ENCODE measurements at places on chromosomes 1 and 21.

DNA sequence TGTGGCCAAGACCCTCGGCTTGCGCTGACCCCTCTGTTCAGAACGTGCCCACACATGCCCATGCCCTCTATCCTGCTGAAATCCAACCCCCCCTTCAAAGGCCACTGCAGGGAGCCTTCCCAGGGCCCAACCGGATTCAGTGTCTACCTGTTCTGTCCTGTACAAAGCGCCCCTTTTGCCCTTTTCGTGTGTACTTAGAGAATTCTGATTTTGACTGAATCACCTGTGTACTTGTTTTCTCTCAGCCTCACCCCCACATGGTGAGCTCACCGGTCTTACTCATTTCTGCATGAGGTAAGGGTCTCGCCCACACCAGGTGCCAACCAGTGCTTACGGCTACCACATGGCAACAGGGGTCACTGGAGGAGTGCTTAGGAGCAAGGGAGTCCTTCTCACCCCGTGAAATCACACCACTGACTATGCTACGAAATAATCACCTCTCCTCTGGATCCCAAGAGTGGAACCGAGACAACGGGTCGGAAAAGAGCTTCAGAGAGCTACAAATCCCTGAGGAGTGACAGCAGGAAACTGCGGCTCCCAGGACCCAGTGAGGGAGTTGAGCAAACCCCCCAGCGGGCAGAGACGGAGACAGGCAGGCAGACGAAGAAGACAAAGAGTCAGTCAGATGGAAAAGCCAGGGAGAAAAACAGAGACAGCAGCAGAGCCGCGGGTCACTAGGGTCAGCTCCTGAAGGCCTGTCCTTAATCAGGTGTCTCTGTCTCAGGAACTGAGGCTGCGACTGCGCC is 2.1 kb upstream of the S100A2 start:
- no peak for DNase-seq

DNA sequence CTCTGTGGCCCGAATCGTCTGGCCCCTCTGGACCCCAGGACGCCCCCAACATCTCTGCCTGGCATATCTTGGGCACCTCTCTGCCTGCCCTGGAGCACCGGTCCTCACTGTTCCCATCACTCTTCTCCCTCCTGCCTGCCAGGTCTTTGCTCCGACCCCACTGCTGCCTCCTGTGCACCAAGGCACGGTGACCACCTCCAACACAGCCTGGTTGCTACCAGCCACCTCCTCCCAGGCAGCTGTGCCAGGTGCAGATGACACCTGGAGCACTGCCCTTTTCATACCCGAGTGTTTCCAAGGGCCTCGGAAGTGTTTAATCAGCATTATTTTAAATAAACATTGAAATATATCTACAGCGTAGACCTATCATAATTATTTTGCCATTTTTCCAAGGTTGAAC is 31.3 kb downstream of the PKNOX1 start:
- no peak for DNase-seq

DNA sequence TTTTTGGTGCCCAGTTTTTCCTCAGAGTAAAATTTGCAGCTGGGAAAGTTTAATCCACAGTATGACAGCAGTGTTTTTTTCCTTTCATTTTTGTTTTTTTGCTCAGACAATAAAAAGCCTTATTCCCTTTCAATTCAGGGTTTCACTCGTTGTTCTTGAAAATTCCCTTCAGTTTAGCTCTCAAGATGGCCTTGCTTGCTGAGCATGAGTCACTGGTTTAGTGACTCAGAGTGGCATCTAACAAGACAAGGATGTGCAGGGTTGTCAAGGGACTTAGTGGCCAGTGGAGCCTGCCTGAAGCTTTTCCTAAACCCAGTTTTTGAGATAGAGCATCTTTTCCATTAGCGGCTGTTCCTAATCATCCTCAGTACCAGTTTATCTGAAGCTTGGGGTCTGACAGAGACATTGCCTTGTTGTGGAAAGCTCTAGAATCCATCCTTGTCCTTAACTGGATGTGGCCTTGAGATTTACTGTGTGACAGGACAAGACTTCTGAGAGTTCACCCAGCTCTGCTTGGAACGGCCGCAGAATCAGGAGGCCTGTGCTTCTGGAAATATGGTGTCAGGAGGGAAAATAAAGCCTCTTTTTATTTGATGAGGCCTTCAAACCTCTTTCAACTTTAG is 48.4 kb upstream of the DNAJC6 start:
- DNase-seq = no peak

- no peak for DNase-seq
These were observed 37.8 kb downstream of the GPA33 start for GRCh38 chr1:167052389-167052788.

GRCh38 chr1:37448691-37449417 is 25.5 kb upstream of the ZC3H12A start:
- DNase-seq = no peak

- peak; percentile 82 for DNase-seq
These were observed 140.9 kb upstream of the HOOK1 start for GRCh38 chr1:59673573-59674450.

DNA sequence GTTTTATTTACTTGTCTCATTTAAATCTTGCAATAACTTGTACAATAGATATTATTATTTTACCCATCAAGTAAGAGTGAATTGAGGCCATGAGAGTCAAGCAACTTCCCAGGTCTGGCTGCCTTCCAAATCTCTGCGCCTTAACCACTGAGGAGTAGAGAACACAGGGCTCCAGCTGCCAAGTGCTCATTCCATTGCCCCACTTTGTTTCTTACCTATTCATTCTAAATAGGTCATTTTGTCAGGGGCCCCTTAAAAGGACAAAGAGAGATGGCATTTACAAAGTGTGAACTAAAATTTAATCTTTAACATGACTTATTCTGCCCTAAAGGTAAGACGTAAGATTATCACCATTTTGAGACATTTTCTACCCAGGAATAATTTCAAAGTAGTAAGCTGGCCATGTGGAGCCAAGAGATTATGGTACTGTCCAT is 3.5 kb downstream of the PPP1R15B start:
- DNase-seq = peak; percentile 75

DNA sequence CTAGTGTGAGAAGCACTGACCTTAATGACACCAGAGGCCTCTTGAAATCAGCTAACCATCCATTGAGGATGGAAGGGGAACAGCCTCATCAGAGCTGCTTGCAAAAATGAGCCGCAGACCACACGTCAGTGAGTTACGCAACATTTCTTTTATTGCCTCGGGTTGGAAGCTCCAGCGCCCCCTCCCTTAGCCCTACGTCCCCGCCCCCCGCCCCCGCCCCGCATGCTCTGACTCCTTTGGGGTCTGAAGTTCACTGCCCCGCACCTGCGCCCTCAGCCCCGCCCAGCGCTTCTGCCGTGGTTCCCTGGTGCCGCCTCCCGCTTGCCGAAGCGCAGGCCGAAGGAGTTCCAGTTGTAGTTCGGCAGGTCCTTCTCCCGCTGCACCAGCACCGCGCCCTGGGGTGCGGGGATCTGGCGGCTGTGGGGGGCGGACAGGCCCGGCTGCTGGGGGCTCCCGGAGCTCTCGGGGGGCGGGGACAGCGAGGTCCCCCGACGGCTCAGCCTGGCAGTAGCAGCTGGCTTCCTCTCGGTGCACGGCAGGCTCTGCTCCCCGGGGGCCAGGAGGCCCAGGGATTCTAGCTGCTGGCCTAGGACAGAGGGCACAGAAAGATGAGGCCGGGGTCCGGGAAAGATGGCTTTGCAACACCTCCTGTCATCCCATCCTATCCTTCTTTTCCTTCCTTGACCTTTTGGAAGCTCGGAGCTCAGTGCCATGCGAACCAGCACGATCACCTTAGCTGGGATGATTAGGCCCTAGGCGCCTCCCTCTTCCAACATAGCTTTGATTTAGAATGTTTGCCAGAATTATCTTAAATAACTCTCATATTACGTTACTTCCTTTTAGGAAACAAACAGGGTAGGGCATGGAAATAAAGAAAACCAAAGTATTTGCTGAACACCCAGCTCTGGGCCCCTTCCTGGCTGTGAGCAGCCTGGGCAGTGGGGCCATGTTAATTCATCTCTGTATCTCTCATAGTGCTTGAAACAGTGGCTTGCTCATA is 5.8 kb downstream of the KISS1 start:
- peak; percentile 86 for DNase-seq

- DNase-seq = no peak
These were observed 91.7 kb downstream of the RHOU start for GRCh38 chr1:228827019-228827418.

DNA sequence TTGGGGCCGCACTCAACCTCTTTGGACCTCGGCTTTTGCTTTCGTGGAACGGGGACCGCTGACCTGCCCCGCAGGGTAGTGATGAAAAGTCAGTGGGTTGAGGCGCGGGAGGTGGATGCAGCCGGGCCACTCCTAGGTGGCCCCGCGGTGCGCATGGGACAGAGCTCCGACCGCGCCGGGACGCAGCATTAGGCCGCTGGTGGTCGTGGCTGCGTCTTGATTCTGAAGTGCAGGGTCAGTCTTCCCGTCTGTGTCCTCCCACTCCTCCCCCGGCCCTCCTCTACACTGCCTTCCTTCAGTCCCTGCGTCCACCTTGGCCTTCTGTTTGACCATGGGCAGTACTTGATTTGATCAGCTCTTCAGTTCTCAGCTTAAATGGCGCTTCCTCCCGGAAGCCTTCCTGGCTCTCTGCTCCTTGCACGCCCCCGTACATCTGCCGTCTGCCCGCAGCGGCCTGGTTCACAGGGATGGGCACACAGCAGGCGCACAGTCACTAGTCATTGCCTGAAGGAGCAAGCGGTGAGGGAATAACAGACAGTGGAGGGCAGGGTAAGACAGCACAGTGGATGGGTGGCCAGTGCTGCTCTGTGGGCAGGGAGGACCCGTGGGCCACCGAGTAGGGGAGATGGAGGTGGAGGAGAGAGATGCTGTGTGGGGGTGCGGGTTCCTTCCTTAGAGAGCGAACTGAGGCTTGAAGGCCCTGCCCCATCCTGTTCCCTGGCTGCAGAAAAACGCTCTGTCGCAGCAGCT is 633 bp downstream of the THEMIS2 start:
- peak; percentile 81 for DNase-seq

- no peak for DNase-seq
These were observed 252.2 kb downstream of the RPS6KC1 start for GRCh38 chr1:213303286-213303685.

GRCh38 chr1:167477986-167478385 is 40.3 kb downstream of the CD247 start:
- DNase-seq = no peak

GRCh38 chr1:53470584-53470983 is 11.4 kb downstream of the DMRTB1 start:
- peak; percentile 80 for DNase-seq

DNA sequence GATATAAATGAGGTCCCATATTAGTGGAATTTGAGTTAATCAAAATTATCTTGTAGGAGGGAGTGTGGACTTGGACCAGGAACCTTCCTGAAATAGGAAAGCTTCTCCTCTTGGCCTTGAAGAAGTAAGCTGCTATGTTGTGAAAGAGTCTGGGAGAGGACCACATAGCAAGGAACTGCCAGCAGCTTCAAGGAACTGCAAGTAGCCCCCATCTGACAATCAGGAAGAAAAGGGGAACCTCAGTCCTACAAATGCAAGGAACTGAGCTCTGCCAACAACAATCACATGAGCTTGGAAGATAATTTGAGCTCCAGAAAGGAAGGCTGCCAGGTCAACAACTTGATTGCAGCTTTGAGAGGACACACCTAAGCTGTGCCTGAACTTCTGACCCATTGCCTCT is 8.2 kb upstream of the PRMT6 start:
- no peak for DNase-seq
